Cardiac septum (tissue), 1 donor: ENCODE measurements at places on chromosomes 13 and 19. TPM values are rescaled to one million over a fixed set of nuclear protein-coding genes. Genes with fewer than 3 reads are reported as not detected.

- DNase-seq, result no peak
These were observed 16.8 kb downstream of the LTBP4 start for GRCh38 chr19:40617961-40618360.

ZNF841 gene
- 13.2 TPM for total RNA-seq

GRCh38 chr19:9456018-9456689 is 20.8 kb upstream of the ZNF266 start:
- no peak for DNase-seq

- peak; percentile 83 for DNase-seq
These were observed 1.2 kb downstream of the ZFP36 start for GRCh38 chr19:39407660-39408391.

THAP8 gene
- 3.9 TPM for total RNA-seq

CLEC17A gene
- total RNA-seq, result not detected

- peak; percentile 44 for DNase-seq
These were observed 22.7 kb upstream of the POP4 start for GRCh38 chr19:29583196-29583999.

DNA sequence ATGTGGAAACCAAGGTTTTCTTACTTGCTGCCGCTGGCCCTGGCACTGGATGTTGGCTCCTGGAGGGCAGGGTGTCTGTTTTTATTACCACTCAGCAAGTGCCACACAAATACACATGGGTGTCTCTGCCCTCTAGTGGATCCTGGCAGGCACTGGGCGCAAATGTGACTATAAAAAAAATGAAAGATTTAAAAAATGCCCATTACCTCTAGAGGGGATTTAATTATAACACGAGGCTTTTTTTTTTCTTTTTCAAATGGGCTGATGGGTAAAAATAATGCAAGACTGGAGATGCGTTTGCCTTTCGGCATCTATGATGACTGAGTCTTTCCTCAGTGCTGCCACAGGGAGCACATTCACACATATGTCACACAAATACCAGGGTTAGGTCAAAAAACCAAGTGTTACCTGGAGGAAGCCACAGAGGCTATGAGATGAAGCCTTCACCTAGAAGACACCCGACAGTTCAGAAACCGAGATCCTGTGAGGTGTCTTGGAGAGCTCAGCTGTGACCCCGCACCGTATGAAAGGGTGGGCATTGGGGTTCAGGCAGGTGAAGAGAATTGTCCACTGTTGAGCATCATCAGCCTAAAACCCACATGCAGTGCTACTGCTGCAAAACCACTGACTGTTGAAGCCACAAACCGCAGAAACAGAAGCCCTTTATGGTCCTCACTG is 25.7 kb downstream of the CHAMP1 start:
- DNase-seq, result no peak

- no peak for DNase-seq
These were observed 12.1 kb downstream of the SERTM1 start for GRCh38 chr13:36685927-36686326.

DNA sequence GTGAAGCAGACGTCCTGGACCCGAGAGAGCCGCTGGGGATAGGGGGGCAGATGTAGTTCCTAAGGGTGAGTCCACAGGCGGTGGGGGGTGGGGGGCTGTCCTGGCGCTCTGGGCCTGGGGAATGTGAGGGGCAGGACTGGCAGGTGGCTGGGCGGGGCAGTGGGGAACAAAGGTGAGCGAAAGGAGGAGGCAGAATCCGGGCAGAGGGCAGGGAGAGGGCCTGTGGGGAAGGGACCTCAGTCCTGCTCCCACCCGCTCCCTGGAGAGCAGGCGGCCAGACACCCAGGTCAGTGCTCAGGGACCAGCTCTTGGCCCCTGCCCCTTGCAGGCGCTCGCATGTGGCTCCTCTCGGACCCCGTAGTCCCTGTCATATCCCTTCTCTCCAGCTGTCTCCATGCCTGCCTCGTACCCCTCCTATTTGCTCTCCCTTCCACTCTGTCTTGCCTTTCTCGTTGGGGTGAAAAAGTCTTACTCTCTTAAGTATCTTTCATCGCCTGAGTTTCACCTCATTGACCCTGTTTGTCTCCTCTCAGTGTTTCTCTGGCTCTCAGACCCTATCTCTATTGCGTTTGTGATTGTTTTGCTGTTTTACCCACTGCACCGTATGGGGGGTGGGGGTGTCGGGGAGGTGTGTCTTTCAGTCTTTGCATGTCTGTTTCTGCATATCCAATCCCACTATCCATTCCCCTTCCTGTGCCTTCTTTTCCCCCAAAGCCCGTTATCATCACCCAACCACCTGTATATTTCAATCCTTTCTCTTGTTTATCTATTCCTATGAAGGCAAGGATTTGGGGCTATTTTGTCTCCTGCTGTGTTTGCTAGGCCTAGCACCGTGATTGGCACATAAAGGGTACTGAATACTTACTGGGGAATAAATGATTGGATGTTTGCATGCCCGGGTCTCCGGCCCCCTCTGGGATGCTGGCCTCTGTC is 5.8 kb downstream of the SPHK2 start:
- DNase-seq, result no peak

ANO8 gene
- total RNA-seq, result 7.3 TPM

GRCh38 chr13:37944869-37945442 is 75.4 kb upstream of the TRPC4 start:
- no peak for DNase-seq

DNA sequence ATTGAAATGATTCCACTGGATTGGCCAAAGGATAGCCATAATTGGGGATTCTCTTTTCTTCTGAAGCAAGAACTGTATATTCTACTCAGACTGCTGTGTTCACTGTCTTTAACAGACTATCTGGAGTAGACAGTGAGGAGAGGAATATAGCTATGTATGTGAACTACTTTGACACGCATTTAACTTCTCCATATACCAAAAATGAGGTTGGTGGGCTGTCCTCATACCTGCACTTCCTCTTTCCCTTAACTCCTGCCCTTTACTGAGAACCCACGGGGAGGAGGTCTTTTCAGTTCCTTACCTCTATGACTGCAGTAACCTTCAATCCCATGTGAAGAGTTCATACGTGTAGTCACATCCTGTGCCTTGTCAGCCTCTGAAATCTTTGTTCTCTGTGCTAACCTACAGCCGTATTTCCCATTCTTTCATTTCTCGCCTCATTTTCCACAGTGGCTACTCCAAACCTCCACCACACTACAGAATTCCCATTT is 305.8 kb downstream of the MTUS2 start:
- DNase-seq, result no peak

GJB2 gene
- 0.46 TPM for total RNA-seq

BRME1 gene
- total RNA-seq, result 0.35 TPM

CD33 gene
- total RNA-seq, result 1.4 TPM

DNA sequence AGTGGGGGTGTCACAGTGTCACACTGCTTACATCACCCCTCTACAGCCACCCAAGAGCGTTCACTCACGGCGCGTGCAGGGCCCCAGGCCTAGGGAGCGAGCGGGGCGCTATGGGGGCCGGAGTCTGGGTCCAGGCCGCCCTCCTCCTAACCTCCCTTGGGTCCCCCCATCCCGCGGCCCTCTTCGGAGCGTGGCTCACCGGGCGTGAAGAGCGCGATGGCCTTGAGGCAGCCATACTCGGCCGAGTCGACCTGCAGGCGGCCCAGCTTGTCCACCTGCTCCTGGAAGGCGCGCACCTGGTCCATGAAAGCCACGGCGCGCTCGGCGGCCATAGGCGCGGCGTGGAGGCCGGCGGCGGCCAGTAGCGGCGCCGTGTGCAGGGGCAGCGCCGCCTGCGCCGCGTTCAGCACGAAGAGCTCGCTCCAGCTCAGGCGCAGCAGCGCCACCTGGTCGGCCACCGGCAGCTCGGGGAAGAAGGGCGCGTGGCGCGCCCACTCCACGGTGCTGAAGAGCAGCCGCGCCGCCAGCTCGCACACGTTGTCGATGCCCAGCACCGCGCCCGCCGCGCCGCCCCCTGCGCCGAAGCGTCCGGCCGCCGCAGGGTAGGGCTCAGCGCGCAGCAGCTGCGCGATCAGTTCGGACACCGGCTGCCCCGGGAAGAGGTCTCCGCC is 9.4 kb downstream of the OCEL1 start:
- peak; percentile 91 for DNase-seq

DNA sequence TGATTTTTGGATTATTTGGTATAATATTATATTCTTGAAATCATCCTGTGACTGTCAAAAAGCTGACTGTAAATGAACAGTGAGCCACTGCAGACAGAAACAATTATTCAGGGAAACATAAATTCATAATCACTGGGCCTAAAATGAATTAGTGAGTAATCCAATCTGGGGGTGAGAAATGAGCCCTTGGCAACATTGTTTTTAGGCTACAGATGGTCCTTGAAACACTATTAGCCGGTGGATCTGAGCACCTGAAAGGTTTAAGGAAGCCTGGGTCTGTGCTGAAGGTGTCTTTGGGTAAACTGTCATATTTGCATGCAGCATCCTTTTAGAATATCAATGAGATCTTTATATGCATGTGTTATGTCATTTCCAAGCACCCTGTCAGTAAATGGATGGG is 290.7 kb downstream of the ATP8A2 start:
- DNase-seq, result no peak

FOXO1 gene
- total RNA-seq, result 14.6 TPM

KLF12 gene
- total RNA-seq, result 17.1 TPM

DNA sequence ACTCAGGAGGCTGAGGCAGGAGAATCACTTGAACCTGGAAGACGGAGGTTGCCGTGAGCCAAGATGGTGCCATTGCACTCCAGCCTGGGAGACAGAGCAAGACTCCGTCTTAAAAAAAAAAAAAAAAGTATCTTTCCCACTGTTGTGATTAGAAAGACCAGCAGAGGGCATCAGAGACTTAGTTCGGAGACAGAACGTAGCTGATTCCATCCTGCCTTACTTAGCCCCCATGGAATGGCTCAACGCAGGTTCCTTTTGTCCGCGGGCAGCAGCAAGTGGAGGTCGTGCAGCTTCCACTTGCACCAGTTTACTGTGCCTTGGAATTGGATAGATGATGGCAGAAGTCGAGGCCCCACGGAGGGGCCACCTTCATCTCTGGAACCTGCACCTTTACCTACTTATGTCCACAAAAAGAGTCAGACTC is 8.1 kb downstream of the TIMM29 start:
- no peak for DNase-seq

PSPN gene
- 0.70 TPM for total RNA-seq
